Psoas muscle (tissue), 8 donors: ENCODE measurements at places on chromosomes 12 and 14. TPM values are rescaled to one million over a fixed set of nuclear protein-coding genes. Genes with fewer than 3 reads are reported as not detected.

The PTHLH gene
- total RNA-seq, result not detected

The FAM186B gene
- 0.44 TPM for total RNA-seq

The NKX2-8 gene
- not detected for total RNA-seq

The AQP6 gene
- not detected for total RNA-seq

The PRH1 gene
- total RNA-seq, result 5.6 TPM

The TAS2R9 gene
- total RNA-seq, result not detected

The DHRS2 gene
- total RNA-seq, result 0.21 TPM

The KITLG gene
- total RNA-seq, result 7.1 TPM

The DRAM1 gene
- 4.1 TPM for total RNA-seq

The LRRK2 gene
- 6.8 TPM for total RNA-seq

The TMPRSS12 gene
- not detected for total RNA-seq

The RILPL2 gene
- total RNA-seq, result 1.0 TPM

The P2RX2 gene
- not detected for total RNA-seq

The LRP1-AS gene
- not detected for total RNA-seq

The COX8C gene
- total RNA-seq, result not detected

The RHOJ gene
- 3.2 TPM for total RNA-seq

The STXBP6 gene
- 1.1 TPM for total RNA-seq

The HAL gene
- total RNA-seq, result 0.32 TPM

The BEGAIN gene
- 0.13 TPM for total RNA-seq

The GDF3 gene
- not detected for total RNA-seq

The RDH16 gene
- 0.32 TPM for total RNA-seq
